ENCODE measurements at places on chromosomes 11 and 22.

- DNase-seq, result no peak
Observed at GRCh38 chr11:96235751-96236150, 107.2 kb downstream of the MAML2 start.

- no peak for DNase-seq
Observed at GRCh38 chr11:75635066-75635862, 33.6 kb downstream of the MAP6 start.

DNA sequence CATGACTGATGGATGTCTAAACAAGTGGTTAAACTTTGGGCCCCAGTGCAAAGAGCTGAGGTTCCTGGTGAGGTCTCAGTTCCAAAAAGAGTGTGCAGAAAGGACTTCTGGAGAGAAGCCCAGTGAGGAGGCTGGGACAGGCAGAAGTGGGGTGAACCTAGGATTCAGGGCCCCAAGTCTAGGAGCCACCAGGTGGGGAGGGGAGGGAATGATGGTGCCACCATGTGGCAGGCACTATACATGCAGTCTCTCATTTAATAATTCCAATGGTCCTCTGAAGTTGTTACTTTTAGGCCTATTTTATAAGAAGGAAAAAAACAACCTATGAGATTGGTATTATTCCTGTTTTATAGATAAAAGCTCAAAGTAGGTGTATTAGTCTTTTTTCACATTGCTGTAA lies 102.0 kb downstream of the INSC start:
- no peak for DNase-seq

DNA sequence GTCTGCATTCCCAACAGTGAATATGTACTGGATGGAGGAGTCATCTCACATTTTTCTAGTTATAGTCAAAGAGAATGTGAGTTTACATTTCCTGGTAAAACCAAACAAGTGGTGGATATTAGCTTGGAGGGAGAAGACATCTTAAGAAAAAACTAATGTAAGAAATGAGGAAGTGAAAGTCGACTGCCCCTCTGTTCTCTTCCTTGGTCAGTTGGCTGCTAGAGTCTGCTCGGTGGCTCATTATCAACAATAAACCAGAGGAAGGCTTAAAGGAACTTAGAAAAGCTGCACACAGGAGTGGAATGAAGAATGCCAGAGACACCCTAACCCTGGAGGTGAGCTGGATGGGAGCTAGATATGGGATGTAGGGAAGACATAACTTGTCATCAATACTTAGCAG lies 5.8 kb downstream of the SLC22A9 start:
- no peak for DNase-seq

- DNase-seq, result peak; percentile 40
Observed at GRCh38 chr22:45999379-45999971, 22.5 kb upstream of the WNT7B start.

DNA sequence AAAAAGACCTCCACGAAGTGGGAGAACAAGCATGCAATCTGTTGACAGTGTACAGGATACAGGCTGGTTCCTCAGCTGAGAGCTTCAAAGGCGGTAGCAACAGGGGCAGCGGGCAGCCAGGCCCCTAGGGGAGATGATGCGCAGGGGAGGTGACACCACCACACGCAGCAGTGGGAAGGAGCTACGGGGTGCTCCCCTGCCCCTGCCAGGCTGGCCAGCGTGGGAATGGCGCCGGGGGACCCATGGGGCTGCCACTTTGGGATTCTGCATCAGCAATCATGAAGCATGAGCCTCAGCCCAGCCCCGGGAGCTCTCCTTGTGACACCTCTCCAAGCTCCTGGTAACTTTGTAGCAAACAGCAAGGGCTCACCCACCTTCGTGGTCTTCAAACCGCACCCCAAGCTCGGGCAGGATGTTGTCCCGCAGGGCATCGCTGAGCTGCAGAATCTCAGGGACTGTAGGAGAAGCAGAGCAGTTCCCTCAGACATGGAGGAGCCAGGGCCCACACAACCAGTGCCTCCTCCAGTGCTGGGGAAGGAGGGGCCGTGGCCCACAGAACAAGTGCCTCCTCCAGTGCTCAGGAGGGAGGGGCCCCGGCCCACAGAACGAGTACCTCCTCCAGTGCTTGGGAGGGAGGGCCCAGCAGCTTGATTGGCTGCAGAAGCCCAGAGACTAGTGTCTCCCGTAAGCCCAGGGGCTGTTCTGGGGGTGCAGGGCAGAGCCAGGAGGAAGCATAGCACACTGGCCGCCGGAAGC lies 14.6 kb upstream of the NAP1L4 start:
- DNase-seq, result no peak

DNA sequence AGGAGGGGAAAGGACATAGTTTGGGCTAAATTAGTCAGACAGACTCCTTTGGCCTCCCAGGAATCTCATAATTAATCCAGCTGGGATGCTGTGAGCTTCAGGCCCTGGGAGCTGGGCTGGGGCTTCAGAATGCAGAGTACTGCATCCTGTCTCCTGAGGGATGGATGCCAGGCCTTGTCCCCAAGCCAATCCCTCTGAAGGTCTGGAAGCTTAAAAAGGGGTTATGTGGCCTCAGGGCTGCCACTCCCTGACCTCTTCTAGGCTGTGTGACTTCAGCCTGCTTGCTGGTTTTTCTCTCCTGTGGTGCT lies 6.9 kb upstream of the LRRC32 start:
- DNase-seq, result no peak

- no peak for DNase-seq
Observed at GRCh38 chr11:62664405-62665074, 470 bp downstream of the C11orf98 start.

GRCh38 chr11:7512525-7513233 lies 1.1 kb upstream of the PPFIBP2 start:
- DNase-seq, result no peak

DNA sequence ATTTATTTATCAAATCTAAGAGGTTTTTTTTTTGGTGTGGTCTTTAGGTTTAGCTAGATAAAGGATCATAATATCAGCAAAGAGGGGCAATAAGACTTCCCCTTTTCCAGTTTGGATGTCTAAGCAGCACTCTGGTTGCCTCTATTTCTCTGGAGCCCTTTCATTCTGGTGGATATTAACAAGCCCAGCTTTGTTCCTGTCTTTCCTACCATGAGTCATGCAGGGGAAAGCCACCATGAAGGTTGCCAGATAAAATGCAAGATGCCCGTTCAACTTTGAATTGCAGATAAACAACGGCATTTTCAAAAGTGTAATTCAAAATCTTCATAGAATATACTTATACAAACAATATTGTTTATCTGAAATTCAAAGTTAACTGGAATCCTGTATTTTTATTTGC lies 143.6 kb downstream of the ADAMTS15 start:
- DNase-seq, result no peak

GRCh38 chr11:83744620-83745192 lies 458.5 kb upstream of the CCDC90B start:
- no peak for DNase-seq

DNA sequence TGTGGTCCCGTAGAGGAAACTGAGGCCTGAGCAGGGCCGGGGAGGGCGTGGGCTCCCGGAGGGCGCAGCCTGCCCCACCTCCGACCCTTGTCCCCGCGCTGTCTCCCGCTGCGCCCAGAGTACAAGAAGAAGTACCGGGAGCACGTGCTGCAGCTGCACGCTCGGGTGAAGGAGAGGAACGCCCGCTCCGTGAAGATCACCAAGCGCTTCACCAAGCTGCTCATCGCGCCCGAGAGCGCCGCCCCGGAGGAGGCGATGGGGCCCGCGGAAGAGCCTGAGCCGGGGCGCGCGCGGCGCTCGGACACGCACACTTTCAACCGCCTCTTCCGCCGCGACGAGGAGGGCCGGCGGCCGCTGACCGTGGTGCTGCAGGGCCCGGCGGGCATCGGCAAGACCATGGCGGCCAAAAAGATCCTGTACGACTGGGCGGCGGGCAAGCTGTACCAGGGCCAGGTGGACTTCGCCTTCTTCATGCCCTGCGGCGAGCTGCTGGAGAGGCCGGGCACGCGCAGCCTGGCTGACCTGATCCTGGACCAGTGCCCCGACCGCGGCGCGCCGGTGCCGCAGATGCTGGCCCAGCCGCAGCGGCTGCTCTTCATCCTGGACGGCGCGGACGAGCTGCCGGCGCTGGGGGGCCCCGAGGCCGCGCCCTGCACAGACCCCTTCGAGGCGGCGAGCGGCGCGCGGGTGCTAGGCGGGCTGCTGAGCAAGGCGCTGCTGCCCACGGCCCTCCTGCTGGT lies 1.9 kb downstream of the NLRP6 start:
- no peak for DNase-seq

- DNase-seq, result no peak
Observed at GRCh38 chr22:50713008-50713385, 25.0 kb upstream of the ACR start.

DNA sequence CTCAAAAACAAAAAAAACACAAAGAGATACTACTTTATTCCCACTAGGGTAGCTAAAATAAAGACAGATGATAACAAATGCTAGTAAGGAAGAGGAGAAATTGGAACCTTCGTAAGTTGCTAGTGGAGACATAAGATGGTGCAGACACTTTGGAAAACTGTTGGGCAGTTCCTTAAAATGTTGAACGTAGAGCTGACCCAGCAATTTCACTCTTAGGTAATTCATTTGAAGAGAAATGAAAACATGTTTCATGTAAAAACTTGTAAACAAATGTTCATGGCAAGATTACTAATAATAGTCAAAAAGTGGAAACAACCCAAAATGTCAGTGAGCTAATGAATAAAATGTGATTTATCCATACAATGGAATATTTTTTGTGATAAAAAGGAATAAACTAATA lies 29.2 kb upstream of the ACAT1 start:
- DNase-seq, result no peak

GRCh38 chr22:39317775-39318506 lies 1.5 kb downstream of the RPL3 start:
- no peak for DNase-seq

DNA sequence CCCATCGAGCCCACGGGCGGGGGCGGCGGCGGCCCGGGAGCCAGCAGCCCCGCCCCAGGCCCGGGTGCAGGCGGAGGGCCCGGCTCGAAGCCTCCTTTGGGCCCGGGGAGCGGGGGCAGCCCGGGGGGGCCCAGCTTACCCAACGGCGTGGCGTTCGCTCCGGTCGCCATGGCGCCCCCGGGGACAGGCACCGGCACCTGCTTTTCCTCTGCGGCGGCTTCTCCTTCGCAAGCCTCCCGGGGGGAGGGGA lies 194 bp downstream of the SF1 start:
- no peak for DNase-seq

- no peak for DNase-seq
Observed at GRCh38 chr22:20549232-20549841, 41.9 kb downstream of the MED15 start.

DNA sequence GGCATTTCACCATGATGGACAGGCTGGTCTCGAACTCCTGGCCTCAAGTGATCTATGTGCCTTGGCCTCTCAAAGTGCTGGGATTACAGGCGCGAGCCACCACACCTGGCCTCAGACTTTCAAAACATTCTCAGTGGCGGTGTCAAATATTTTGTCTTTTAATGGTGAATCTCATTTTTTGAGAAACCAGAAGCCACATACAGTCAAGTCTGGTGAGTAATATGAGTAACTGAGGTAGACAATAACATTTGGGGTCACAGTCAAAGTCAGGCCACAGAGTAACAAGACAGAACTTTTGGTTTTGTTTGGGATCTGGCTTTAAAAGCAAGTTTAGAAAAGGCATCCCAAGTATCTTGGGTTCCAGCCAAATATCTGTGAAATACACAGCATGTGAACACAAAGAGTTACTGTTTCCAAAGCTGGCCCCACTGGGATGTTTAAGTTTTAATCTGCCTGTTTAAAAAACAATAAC lies 5.6 kb upstream of the TMA7B start:
- no peak for DNase-seq

- peak; percentile 74 for DNase-seq
Observed at GRCh38 chr11:115168229-115168671, 336.0 kb downstream of the CADM1 start.

- DNase-seq, result no peak
Observed at GRCh38 chr22:35209203-35209602, 48.1 kb upstream of the HMGXB4 start.

- DNase-seq, result peak; percentile 82
Observed at GRCh38 chr11:36123336-36124101, 165.7 kb downstream of the COMMD9 start.

GRCh38 chr11:72223615-72224563 lies 678 bp upstream of the INPPL1 start:
- DNase-seq, result no peak

DNA sequence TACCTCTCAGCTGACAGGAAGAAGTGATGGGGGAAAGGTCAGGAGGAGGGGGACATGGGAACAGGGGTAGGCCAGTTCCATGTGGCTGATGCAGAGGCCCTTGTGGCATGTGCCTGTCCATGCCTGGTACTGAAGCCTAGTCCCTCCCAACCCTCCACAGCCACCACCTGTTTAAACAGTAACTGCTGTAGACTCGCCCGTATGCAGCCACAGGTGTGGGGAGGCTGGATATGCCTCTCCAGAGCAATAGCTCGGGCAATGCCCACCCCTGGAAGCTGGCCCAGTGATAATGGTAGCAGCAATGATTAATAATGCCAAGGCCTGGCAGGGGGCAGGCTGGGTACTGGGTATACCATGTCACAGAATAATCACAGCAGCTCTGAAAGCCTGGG lies 2.3 kb downstream of the SMTN start:
- DNase-seq, result no peak

- no peak for DNase-seq
Observed at GRCh38 chr11:112770487-112770886, 190.7 kb upstream of the NCAM1 start.

- no peak for DNase-seq
Observed at GRCh38 chr11:5280582-5281102, 10.9 kb upstream of the HBE1 start.

DNA sequence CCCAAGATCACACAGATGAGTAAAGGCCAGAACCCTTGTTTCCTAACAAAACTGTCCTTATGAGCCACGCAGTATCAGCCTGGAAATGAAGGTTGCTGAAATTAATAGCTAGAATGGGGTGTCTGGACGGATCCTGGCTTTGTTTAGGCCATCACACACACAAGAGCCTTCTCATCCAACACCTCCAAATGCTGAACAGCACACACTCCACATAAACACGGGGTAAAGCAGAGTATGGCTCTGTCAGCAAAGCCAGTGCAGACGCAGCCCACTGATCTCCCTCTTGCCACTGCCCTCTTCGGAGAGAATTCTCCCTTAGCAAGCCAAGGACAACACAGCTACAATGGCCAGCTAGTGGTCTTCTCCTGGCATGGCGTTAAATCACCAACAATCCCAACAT lies 392.6 kb upstream of the SYN3 start:
- DNase-seq, result no peak

- no peak for DNase-seq
Observed at GRCh38 chr11:68012044-68012842, 2.1 kb downstream of the ALDH3B1 start.

DNA sequence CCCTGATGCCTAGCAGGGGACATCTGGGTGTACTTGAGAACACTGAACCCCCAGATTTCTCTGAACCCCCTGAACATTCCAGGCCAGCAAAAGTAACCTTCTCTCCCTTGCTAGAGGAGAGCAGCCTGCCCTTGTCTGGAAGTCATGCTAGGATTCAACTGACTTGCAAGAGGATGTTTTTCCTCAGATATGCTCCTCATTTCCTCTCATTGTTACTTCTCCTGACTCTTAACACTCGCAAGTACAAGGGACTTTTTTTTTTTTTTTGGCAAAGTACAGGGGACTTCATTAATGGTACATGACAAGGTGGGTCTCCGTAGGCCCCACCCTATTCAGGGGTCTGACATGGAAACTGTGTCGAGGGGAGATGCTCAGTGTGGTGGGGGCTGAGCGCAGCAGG lies 6.3 kb upstream of the MCHR1 start:
- DNase-seq, result no peak

GRCh38 chr11:8202516-8203413 lies 33.9 kb upstream of the RIC3 start:
- DNase-seq, result no peak

- DNase-seq, result no peak
Observed at GRCh38 chr11:19374151-19374569, 133.4 kb upstream of the E2F8 start.

- DNase-seq, result no peak
Observed at GRCh38 chr11:61585115-61585514, 4.2 kb upstream of the SYT7 start.

All from cerebellar nuclear complex (tissue), 1 donor.